Right kidney (tissue), 9 donors: ENCODE measurements at places on chromosomes 11 and 22.

GRCh38 chr22:38411016-38411415, 44.0 kb downstream of the KCNJ4 start:
- DNase-seq: no peak

- DNase-seq: no peak
These were observed 26.9 kb upstream of the OR6M1 start for GRCh38 chr11:123833095-123833494.

DNA sequence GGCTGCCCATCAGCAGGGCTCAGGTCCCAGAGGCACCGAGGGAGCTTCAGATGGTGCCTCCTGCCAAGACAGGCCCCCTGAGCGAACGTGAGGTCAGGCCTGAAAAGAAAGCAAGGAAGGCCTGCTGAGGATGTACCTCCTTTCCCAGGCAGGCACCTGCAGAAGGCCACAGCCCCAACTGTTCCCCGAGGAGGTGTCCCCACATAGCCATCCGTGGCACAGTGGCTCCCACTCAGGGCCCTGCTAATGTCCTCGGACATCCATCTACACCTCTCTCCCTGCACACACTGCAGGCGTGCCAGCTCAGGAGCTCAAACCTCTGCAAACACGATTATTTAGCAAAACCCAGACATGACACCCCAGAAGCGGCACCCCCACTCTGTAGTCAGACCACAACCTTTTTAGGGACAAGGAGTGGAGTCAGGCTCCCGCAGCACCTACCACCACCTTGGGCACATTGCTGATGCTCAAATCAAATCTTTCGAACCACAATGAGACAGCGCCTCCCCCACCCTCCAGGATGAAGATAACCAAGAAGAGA, 36.9 kb downstream of the SHANK2 start:
- no peak for DNase-seq

GRCh38 chr11:111379602-111380136, 594 bp upstream of the POU2AF1 start:
- no peak for DNase-seq

- no peak for DNase-seq
These were observed 157.2 kb upstream of the B3GAT1 start for GRCh38 chr11:134569195-134569594.

DNA sequence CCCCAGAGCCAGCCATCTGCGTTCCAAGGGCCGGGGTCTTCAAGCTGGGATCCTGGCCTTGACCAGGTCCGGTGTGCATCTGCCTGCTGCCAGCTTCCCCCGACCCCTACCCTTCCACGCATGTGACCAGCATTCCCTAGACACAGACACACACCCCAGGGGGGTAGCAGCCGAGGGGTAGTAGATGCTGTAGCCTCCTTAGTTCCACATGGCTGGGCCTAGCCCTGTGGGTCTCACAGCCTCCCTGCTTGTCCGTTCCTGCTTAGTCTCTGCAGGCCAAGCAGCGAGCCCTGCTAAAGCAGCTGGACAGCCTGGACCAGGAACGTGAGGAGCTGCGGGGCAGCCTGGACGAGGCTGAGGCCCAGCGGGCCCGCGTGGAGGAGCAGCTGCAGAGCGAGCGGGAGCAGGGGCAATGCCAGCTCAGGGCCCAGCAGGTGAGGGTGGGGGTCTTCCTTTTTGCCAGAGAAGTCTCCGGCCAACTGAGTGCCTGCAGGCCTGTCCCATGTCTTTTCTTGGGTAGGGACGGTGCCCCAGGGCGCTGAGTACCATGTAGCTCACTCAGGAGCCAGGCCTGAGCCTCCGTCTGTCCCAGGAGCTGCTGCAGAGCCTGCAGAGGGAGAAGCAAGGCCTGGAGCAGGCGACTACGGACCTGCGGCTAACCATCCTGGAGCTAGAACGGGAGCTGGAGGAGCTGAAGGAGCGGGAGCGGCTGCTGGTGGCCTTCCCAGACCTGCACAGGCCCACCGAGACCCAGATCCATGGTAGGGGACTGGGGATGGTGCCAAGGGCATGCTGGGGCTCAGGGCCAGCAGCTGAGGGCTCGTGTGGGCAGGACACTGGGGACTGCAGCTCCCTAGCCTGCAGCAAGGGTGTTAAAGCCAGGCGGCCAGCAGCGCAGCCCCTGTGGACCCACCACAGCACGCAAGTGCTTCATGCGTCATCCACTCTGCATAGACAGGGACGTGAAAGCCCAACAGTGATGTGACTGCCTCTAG, 13.6 kb downstream of the RNF215 start:
- no peak for DNase-seq

DNA sequence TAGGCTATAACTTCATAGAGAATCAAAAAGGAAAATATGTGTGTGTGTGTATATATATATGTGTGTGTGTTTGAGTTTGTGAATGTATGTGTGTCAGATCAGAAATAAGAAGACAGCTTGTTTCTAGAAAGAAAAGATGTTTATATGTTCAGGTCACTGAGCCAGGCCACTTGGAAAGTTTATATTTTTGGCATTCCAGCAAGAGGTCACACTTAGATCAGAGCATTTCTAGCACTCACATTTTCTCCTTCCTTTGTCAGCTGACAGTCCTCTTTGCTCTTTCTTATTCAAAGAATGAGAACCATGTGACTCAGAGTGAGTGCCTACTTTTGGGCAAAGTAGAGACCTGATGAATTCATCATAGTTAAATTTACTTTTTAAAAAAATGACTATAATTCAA, 22.9 kb downstream of the RAB38 start:
- DNase-seq: no peak

GRCh38 chr11:5367448-5368074, 16.1 kb upstream of the OR51M1 start:
- DNase-seq: no peak

DNA sequence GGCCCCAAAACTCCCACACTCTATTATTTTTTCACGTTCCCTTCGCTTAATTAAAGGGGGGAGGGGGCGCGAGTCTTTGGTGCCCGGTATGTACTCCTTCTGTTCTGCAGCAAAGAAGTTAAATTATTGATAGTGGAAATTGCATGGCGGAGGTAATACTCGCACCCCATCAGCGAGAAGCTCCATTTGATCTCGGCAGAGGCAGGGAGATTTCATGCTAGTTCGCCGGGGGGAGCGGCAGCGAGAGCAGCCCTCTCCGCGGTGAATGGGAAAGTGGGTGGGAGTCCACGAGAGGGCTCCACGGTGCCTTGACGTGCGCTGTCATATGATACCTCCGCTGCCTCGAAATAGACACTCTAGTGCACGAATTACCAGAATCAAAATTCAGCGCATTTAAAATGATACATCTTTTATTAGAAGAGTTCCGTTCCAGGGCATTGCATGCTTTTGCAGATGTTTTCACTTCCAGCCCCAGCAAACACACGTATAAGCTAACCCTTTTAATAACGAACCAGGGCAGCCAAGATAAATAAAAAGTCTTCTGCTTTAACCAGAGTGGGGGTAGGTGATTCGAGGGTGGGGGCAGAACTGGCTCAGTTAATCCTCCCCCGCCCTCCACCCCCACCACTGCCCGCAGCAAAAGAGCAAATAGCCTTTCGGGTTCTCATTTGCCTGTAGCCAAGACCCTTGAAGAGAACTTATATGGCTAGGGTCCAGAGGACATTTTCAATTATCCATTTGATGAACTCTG, 1.3 kb upstream of the BDNF start:
- DNase-seq: peak; percentile 62

GRCh38 chr11:111833524-111833923, 37.9 kb downstream of the ALG9 start:
- DNase-seq: no peak

DNA sequence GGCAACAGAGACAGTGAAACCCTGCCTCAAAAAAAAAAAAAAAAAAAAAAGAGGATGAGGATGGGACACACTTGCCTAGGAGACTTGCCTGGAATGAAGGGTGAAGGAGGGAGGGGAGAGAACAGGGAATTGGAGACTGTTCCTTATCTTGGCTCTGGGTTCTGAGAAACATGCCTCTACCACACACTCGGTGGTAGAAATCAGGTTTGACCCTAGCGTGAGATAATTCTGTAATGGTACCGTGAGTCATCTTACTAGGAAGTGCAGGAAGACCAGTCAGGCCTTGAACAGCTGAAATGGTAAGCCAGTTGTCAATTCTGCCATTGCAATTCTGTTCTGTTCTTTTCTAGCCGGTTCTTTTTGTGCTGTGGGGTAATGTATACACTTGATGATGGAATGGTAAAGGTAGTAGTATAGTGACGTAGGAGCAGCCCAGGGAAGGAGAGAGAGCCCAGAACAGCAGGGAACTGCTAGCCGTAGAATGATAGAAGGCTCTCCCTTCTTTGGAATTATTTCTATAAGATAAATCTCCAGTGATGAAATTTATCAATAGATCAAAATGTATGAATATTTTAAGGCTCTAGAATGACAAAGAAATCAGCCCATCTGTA, 3.9 kb upstream of the AMBRA1 start:
- DNase-seq: no peak

DNA sequence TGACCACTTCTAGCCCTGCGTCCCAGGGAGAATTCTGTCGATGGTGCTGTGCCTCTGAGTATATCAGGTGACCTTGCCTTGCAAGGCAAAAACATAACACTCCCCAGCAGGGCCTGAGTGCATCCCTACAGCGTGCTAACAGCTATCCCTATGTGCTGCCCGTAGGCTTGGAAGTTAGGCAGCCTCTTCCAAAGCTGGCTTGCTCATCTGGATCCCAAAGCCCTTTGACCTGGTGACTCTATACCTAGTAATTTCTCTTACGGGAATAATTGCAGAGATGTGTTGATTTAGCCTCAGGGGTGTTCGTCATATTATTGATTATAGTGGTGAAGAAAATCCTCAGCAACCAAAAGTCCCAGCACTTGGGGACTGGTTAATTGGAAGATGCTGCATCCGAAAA, 32.6 kb upstream of the CRYBB3 start:
- no peak for DNase-seq

GRCh38 chr22:21573750-21574494, 6.4 kb downstream of the UBE2L3 start:
- no peak for DNase-seq

DNA sequence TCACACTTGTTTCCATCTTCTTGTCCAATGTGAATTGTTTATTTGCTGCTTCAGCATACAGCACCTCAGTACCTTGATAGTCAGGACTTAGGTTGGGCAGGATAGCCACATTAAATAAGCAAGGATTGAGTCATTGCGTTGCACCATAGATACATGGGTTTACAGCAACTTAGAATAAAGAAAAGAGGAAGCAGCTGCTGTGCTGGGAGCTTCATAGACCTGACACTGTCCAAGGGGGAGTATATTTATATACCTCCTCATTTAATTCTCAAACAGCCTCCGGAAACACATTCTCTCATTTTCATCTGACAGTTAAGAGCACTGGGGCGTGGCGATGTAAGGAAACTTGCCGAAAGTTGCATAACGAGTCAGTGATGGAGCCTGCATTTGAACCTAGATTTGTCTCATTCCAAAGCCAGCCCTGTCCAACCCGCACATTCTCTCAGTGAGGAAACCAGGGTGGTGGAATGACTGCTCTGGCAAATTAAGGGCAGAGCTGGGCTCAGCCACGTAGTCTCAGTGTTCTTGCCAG, 42.2 kb downstream of the UBASH3B start:
- no peak for DNase-seq

GRCh38 chr11:17873586-17873985, 139.0 kb downstream of the KCNC1 start:
- no peak for DNase-seq

DNA sequence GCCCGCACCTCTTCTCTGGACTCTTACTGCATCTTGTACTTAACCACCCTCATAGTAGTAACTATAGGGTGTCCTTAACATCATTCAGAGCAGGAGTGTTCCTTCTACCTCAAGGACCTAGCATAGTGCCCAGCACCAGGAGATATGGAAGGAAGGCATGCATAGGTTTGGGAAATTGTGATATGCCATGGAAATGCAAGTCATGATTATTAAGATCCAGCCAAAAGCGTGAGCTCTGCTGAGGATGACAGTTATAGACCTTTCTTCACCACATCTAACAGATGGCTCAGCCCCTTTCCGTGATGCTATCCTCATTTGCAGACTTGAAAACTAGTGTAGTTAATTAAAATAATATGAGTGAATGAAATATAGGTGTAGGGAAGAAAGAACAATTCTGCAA, 746.1 kb downstream of the NTM start:
- no peak for DNase-seq

DNA sequence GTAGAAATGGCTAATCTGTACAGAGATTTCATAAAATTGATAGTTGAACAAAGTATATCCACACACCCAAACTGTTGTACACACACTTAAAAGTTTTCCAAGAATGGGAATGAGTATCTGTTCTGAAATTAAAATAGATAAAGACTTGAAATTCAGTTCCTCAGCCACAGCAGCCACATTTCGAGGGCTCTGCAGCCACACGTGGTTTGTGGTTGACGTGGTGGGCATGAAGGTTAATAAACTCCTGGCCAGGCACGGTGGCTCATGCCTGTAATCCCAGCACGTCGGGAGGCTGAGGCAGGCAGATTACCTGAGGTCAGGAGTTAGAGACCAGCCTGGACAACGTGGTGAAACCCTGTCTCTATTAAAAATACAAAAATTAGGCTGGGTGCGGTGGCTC, 24.0 kb downstream of the TPST2 start:
- no peak for DNase-seq

DNA sequence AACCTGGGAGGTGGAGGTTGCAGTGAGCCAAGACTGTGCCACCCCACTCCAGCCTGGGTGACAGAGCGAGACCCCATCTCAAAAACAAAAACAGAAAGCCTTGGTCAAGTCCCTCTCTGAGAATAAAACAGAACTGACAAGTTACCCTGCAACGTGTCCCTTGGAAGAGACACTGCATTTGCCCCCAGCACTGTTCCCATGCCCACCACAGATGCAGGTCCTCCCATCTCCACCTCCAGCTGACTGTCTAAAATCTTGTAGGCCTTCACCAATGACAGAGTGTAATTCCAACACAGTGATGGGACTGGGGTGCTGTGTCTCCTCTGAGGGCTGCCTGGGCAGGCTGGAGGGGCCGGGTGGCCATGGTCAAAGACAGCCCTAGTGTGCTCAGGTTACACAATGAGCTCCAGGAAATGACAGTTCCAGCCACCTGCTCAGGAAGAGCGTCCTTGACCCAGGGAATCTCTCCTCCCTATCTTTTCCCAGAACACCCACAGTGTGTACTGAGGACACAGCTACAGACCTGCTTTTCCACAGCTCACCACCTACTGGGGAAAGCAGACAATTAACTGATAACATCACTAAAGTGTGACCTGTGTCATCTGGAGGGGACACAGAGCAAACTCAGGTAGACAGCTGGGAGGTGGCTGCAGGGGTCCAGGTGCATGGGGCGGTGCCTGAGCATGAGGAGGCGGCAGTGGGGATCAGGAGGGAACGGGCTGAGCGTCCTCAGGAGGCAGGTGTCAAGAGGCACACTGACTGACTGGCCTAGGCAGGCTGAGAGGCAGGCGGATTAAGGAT, 56.4 kb downstream of the ARFGAP3 start:
- no peak for DNase-seq
